ENCODE measurements at places on chromosomes 3 and 15.

GRCh38 chr3:55484191-55484689, 2.9 kb downstream of the WNT5A start:
- DNase-seq, result no peak

DNA sequence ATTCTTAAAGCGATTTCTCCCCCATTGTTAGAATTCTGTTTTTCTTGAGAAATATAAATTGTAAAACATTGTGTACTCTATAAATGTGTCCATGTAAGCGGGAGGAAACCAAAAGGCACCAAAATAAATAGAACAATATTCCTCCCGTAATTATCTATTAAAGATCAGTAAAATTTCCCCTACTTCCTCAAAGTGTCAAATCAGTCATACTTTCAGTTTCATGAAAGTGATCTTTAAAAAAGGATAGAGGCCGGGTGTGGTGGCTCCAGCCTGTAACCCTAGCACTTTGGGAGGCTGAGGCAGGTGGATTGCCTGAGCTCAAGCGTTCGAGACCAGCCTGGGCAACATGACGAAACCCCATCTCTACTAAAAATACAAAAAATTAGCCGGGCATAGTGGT, 278.9 kb downstream of the MECOM start:
- no peak for DNase-seq

DNA sequence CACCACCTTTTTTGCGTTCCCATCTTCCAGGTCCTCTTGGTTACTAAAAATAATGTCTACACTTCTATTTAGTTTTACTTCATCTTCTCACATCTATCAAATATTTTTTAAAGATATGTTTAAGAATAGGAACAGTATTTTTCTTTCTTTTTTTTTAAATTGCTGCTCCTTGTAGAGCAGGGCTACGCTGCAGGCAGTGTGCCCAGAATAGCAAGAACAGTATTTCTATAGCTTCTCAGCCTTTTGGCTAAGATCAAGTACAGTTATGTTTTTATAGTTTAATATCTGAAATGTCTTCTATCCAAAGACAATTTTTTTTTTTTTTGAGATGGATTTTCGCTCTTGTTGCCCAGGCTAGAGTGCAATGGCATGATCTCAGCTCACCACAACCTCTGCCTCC, 73.0 kb downstream of the MYO9A start:
- DNase-seq, result no peak

- no peak for DNase-seq
Observed at GRCh38 chr3:171351676-171352075, 108.5 kb downstream of the TNIK start.

GRCh38 chr3:146638718-146639117, 33.6 kb upstream of the PLSCR5 start:
- no peak for DNase-seq

DNA sequence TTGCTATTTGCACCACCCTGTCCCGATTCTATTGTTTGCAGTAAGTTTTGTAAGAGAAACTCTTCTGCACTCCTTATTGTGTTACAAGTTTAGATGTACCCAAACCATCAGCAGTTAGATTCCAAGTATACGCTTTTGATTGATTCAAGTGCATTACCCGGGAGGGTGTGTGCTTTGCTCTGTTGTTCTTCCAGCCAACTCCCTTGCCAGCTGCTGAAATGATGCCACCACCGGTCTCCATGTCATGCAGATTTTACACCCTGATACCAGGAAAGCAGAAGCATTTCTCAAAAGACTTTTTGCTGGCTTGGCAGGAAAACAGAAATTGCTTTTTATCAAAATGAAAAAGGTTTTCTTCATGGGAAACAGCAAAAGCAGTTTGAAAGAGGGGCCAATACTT, 1006.6 kb upstream of the CFAP20DC start:
- no peak for DNase-seq

Data from stimulated activated naive CD8-positive, alpha-beta T cell treated with anti-CD3 and anti-CD28 coated beads, Interleukin-15, Interleukin-2, amounts not matched to agents 100 U/mL and 50 U/mL, for 24 hours (primary cell).